ENCODE measurements at places on chromosomes 6 and 20. TPM values are rescaled to one million over a fixed set of nuclear protein-coding genes. Genes with fewer than 3 reads are reported as not detected.

The SEMG1 gene
- not detected for total RNA-seq

The SOBP gene
- 0.53 TPM for total RNA-seq

The RAD21L1 gene
- total RNA-seq, result 0.29 TPM

The MDFI gene
- not detected for total RNA-seq

The TPD52L1 gene
- 0.29 TPM for total RNA-seq

The YIPF3 gene
- total RNA-seq, result 164 TPM

The DCBLD1 gene
- total RNA-seq, result 73.8 TPM

The ADGRF1 gene
- total RNA-seq, result not detected

The MACROD2 gene
- not detected for total RNA-seq

The KATNA1 gene
- total RNA-seq, result 24.5 TPM

The PSMB9 gene
- 34.6 TPM for total RNA-seq

The C6orf132 gene
- total RNA-seq, result 6.9 TPM

The AGER gene
- 2.3 TPM for total RNA-seq

The TAGAP gene
- not detected for total RNA-seq

The LTA gene
- not detected for total RNA-seq

The TAP1 gene
- 54.9 TPM for total RNA-seq

The STK4 gene
- total RNA-seq, result 20.2 TPM

The RAET1G gene
- total RNA-seq, result 1.7 TPM

The OR12D2 gene
- not detected for total RNA-seq

The GSTA1 gene
- not detected for total RNA-seq

The DSP gene
- not detected for total RNA-seq

The DDR1 gene
- 28.8 TPM for total RNA-seq

The PPARD gene
- 26.1 TPM for total RNA-seq

The TBC1D7 gene
- 18.6 TPM for total RNA-seq

The ELOVL5 gene
- 131 TPM for total RNA-seq

The AARS2 gene
- total RNA-seq, result 15.3 TPM

The UBD gene
- total RNA-seq, result not detected

The PTGIS gene
- 0.89 TPM for total RNA-seq

The POPDC3 gene
- 13.8 TPM for total RNA-seq

The CLPSL1 gene
- not detected for total RNA-seq

The SYNE1 gene
- 42.0 TPM for total RNA-seq

The HINT3 gene
- total RNA-seq, result 13.5 TPM

The TEAD3 gene
- 23.6 TPM for total RNA-seq

The FABP7 gene
- total RNA-seq, result not detected

The LST1 gene
- total RNA-seq, result not detected

The DUSP15 gene
- not detected for total RNA-seq

The FOXS1 gene
- not detected for total RNA-seq

The TDP2 gene
- 26.2 TPM for total RNA-seq

The SASH1 gene
- 11.3 TPM for total RNA-seq

The REPS1 gene
- total RNA-seq, result 16.7 TPM

The ENPP5 gene
- not detected for total RNA-seq

The SMPD2 gene
- 15.6 TPM for total RNA-seq

The C6orf163 gene
- total RNA-seq, result 0.35 TPM

The LAMA2 gene
- 54.8 TPM for total RNA-seq

The RIMS1 gene
- total RNA-seq, result not detected

The TUBB2B gene
- 11.0 TPM for total RNA-seq

The SPATA25 gene
- not detected for total RNA-seq

The BAG2 gene
- total RNA-seq, result 23.7 TPM

The DEFB125 gene
- not detected for total RNA-seq

The KIF25 gene
- 0.71 TPM for total RNA-seq

The TP53TG5 gene
- 3.2 TPM for total RNA-seq
